ENCODE measurements at places on chromosomes 1 and 21.

DNA sequence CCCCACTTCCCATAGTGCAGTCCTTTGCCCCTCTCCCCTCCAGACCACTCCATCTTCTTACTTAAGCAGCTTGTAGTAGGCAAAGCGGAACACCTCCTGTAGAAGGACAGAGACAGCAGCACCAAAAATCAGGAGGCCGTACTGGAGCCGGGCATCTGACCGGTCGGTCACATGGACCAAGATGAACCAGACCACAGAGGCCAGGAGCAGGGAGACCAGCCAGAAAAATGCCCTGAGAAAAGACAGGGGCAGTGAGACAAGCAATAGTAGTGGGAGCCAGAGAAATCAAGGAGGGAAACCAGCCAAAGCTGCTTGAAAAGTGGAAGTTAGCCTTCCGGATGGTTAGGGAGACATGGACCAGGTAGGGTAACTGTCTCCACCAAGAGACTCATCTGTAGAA is 920 bp downstream of the APH1A start:
- no peak for DNase-seq

GRCh38 chr1:40944841-40945430 is 34.6 kb upstream of the CTPS1 start:
- DNase-seq = no peak

- DNase-seq = no peak
Measured at GRCh38 chr1:161720422-161720821, 922 bp upstream of the FCRLB start.

DNA sequence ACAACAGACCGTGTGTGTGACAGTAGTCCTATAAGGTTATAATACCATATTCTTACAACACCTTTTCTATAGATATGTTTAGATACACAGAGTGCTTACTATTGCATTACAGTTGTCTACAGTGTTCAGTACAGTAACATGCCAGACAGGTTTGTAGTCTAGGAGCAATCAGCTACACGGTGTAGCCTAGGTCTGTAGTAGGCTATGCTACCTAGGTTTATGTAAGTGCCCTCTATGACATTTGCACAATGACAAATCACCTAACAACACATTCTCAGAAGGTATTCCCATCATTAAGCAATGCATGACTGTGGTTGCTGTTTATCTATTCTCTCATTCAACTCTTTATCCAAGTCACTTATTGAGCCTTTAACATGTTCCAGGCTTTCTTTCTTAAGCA is 1.8 kb upstream of the WLS start:
- no peak for DNase-seq
